ENCODE measurements at places on chromosomes 7 and 10.

DNA sequence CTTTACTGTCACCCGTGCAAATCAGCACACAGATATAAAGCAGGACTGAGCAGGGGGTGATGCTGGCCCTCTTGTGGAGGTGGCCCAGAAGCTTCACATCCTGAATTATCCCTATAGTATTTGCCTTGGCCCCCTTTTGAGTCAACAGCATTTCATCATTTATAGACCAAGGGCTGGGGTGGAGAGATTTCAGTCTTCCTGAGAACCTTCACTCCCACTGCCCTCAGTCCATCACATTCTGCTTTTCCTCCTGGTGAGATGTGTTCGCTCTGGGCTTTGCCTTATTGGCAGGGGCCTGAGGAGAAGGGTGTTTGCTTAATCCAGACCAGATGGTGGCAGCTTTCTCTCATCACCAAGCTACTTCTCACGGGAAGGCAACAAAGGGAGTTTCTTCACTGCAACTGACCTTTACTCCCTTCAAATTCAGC lies 47.7 kb downstream of the NOC3L start:
- no peak for DNase-seq

GRCh38 chr10:18563003-18563726 lies 88.2 kb downstream of the NSUN6 start:
- DNase-seq, result no peak

- DNase-seq, result no peak
Measured at GRCh38 chr10:96584035-96584434, 2.8 kb downstream of the TM9SF3 start.

GRCh38 chr10:103849880-103850571 lies 5.3 kb downstream of the SH3PXD2A start:
- DNase-seq, result no peak

GRCh38 chr10:31215052-31215451 lies 104.0 kb upstream of the ZEB1 start:
- DNase-seq, result no peak

DNA sequence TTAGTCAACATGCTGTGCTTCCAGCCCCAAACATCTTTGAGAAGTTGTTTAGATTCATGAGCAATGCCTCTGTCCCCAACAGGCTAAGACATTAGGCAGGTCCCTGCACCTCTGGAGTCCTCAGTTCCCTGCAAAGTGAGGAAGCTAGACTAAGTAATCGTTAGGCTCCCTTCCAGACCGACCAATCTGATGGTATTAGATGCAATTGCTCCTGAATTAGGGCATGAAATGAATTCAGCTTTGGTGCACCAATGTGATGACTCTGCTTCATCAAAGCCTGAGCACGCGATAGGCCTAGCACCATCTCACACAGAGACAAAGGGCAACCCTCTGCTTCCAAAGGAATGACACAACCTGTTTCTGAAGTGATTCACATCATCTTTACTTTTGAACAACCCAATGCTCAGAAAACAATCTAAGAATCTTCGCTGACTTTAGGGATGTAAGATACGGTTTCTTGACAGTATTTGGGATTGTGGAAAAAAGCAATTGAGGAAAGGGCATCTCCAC lies 723 bp upstream of the TES start:
- DNase-seq, result no peak

- no peak for DNase-seq
Measured at GRCh38 chr10:72952642-72953158, 1.9 kb downstream of the PLA2G12B start.

DNA sequence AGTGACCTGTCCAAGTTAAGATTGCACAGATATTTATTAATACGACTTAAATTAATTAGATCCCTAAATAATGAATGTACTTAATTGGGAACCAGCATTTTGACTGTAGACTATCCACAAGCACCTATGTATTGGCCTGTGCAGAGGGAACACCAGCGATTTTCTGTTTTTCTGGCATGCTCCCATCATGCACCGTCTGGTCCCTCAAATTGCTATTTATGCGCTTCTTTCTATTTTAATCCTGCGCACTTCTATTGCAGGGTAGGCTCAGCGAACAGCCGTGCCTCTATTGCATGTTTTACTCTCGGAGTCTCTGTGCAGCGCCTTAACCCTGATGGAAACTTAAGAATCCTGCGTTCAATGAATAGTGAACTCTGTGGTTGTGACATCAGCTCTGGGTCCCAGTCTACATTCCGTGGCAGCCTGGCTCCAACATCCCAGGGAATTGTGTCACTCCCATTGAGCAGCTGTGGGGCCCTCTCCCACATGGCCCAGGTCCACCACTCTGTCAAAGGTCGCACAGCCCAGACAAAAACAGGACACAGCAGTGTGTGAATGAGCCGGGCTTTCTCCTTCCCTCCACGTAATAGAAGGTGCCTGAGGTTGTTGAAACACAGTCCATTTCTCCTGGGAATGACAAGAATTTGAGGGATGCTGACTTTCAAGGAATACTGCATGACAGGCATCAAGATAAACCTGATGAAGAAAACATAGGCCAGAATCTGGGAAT lies 239.7 kb upstream of the KLF6 start:
- no peak for DNase-seq

DNA sequence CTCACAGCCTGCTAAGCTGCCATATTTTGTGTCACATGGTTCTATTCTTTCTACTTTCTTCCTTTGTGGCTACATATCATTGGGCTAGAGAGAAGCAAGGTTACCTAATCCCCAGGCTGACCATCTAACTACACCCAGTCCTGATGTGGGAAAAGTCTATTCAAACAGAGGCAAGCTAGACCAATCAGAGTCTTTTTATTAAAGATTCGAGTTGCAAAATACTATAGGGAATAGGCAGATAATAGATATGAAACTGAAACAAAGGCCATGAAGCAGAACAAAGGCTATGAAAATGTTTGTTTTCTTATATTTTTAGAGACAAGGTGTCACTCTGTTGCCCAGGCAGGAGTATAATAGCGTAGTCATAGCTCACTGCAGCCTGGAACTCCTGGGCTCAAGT lies 36.7 kb downstream of the MTERF1 start:
- DNase-seq, result no peak

GRCh38 chr7:102874166-102874829 lies 38.5 kb upstream of the LRRC17 start:
- no peak for DNase-seq

DNA sequence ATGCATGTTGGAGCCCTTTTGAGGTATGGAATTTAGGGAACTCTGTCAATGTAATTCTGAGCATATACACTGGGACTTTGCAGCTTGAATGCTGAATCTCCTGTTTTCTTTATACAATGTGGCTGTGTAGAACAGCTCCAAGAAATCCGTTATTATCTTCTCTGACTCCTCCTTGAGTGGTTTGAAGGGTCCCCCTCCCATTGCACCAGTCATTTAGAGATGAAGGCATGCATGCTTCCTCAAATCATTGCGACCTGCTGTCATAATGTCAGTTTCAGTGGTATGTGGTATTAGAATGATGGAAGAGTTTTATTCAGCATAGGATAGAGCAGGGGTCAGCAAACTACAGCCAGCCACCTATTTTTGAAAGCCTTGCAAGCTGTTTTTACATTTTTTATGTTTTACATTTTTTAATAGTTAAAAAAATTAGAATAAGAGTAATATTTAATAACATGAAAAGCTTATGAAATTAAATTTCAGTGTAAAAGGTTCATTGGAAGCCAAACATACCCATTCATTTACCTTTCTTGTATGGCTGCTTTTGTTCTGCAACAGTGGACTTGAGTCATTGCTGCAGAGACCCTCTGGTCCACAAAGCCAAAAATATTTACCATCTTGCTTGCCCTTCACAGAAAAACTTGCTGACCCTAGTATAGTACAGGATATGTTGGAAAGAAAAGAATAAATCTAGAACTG lies 8.1 kb downstream of the STK17A start:
- no peak for DNase-seq

DNA sequence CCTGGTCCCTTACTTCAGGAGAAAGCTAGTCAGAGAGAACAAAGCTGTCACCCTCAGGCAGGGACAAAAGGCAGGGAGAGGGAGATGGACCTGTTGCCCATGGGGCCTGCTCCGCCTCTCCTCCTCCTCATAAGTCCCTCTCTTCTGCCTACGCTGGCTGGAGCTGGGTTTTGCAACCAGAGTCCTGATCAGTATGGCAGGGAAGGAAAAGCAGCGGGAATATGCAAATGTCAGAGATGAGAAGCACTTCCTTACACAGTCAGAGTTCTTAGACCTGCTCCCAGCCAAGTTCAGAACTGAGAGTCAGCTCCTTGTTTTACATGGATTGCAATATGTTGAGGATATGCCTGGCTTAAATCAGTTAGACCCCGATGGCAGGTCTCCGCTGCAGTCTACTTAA lies 231.1 kb downstream of the ADAM12 start:
- DNase-seq, result no peak

DNA sequence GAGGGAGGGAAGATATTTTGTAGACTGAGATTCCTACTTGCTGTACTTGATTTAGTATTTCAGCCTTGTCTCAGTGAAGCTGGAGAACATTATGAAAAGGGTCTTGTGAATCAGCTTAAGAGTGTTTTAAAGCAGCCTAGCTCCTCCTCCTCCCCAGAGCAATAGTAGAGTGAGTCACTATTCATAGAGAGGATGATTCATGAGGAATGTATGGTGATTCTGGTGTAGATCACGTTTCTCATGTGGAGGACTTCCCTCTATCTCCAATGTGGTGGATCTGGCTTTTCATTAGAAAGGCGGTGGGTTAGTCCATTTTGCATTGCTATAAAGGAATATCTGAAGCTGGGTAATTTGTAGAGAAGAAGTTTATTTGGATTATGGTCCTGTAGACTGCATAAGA lies 340.1 kb upstream of the CHRM2 start:
- DNase-seq, result no peak

DNA sequence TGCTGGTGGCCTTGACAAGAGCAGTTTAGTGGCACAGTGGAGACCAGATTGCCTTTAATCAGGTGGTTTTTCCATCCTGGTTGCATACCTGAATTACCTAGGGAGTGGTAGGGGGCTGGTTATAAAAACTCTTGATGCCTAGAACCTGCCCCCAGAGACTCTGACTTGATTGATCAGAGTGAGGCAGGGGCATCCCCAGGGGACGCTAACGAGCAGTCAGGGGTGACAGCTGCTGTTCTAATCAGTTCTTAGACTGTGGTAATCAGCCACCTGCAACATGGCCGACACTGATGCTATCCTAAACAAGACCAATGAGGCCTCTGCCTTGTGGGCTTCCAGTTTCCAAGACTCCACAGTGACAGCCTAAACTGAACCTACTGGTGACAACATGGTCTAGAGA lies 2.0 kb upstream of the OPALIN start:
- DNase-seq, result no peak

DNA sequence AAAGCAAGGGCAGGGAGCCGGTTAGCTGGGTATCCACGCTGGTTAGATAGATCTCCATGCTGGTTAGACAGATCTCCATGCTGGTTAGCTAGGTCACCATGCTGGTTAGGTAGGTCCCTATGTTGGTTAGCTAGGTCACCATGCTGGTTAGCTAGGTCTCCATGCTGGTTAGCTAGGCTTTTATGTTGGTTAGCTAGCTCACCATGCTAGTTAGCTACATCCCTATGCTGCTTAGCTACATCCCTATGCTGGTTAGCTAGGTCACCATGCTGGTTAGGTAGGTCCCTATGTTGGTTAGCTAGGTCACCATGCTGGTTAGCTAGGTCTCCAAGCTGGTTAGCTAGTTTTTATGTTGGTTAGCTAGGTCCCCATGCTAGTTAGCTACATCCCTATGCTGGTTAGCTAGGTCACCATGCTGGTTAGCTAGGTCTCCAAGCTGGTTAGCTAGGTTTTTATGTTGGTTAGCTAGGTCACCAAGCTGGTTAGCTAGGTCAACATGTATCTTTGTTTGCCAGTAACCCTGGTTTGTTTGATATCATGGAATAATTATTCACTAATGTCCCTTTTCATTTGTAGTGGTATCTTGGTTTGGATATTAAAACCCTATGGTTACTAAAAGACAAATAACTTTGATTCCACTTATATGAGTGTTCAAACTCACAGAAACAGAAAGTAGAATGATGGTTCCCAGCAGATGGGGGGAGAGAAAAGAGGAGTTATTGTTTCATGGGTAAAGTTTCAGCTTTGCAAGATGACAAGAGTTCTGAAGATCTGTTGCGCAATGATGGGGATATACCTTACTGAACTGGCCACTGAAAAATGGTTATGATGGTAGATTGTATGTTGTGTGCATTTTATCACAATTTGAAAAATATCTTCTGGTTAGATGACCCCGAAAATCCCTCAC lies 136.2 kb downstream of the PRPF18 start:
- DNase-seq, result no peak

- no peak for DNase-seq
Measured at GRCh38 chr10:94037286-94037685, 43.6 kb downstream of the PLCE1 start.

- DNase-seq, result no peak
Measured at GRCh38 chr10:77504873-77505257, 132.7 kb downstream of the KCNMA1 start.

GRCh38 chr7:22896917-22897316 lies 74.3 kb upstream of the TOMM7 start:
- no peak for DNase-seq

DNA sequence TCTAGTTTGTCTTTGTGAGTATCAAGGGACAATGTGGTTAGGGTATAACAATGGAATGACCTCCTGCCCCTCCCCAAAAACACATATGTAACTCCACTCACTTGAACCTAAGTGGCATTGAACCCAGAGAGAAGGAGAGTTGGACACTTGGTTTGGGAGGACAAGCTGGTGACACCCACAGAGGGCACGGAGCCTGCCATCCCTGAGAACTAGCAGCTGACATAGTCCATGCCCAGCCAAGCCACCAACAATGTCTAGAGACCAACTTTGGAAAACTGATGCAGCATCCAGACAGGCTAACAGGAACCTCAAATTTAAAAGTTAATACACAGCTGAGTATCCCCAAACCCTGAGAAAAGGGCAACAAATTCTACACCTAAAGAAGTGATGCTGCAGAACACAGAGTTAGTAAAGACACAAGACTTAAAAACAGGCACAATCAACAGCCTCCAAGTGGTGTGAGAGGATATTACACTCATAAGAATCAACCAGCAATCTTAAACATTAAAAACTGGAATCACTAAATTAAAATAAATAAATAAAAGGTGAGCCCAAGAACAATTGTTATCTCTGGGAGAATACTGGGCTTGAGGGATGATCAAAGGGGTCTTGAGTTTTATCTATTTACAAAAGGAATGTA lies 27.2 kb downstream of the NUDCD3 start:
- no peak for DNase-seq

DNA sequence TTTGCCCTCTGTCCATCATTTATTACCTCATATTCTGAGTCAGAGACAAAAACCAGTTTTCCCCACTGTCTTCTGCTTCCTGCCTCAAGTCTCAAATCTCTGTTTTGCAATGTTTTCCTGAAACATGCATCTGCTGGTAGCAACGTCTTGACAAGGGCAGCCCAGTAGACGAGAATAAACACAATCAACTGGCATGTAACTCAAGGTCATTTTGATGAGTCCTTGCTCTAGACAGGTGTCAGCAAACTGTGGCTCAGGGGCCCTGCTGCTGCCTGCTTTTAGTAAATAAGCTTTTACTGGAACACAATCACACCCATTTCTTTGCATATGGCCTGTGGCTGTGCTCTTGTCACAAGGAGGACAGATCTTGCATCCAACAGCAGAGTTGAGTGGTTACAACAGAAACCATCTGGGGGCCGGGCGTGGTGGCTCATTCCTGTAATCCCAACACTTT lies 59.8 kb downstream of the ITIH5 start:
- no peak for DNase-seq
